SW480 (cell line): ENCODE measurements at places on chromosomes 11 and 22.

DNA sequence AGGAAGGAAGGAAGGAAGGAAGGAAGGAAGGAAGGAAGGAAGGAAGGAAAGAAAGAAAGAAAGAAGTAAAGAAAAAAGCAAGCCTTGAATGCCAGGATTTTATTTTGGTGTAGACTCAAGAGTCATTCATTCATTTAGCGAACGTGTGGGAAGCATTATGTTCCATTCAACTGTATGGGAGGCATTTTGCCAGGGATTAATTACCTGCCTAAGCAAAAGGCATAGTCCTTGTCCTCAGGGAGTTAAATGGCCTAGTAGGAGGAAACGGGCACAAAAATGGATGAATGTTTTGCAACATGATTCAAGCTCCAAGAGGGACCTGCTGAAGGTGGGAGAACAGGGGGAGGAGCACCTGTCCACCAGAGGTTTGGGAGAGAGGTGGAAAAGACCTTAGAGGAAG lies 16.2 kb upstream of the ZNRF3 start:
- DNase-seq = no peak

- DNase-seq = no peak
Observed at GRCh38 chr11:4697585-4697984, at the start of gene OR51E2. OR51E2 (minus strand) TSS chr11:4697853; CDS start chr11:4682711, 15,142 bp downstream.

DNA sequence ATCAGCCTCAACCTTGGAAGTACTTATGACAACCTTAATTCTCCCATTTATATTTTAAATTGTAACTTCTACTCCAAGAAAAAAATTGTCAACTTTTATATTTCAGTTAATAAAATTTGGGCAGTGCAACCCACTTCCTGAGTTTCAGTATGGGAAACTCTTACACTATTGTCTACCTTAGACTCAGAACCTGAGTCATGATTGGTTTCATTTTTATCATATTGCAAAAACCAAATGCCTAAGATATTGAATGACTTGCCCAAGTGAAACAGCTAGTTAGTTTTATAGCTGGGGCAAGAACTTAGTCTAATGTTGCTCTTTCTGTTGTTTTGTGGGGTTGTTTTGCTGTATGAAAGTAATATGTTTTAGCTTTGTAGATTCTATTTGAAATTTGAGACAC lies 334.0 kb upstream of the ARHGAP42 start:
- no peak for DNase-seq

- DNase-seq = no peak
Observed at GRCh38 chr11:120086651-120087050, 51.3 kb downstream of the TRIM29 start.

DNA sequence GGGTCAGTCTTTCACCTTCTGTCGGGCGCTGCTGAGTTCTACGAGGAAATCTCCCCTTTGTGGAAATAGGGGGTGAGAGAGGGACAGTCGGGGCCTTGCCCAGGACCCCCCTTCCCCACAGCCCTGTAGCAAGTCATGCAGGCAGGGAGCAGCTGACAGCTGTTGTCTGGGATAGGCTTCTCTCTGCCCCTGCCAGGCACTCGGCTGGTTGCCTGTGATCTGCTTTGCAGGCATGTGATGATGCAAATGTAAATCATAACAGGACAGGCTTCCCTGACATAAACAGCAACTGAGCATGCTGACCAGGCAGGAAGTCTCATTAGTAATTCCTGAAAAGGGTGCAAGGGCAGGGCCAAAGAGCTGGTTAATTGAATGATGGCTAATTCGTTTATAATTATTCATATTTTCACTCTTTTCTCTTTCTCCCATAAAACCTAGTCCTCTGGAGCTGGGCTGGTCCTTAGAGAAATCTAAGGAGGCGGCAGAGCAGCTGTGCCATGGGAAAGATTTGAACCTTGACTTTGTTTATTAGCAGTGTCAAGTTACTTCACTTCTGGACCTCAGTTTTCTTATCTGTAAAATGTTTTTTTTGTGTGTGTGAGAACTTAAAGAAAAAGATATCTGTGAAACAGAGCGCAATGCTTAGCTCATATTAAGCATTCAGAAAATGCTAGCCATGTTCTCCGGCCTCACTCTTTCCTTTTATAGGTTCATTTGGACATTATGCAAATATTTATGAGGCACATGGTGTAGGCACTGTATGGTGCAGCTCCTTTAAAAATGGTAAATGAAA lies 129.7 kb downstream of the LDLRAD3 start:
- DNase-seq = no peak

GRCh38 chr11:1717745-1718144 lies 20.8 kb downstream of the KRTAP5-6 start:
- no peak for DNase-seq
